ENCODE measurements at places on chromosomes 6 and 20.

- DNase-seq, result no peak
These were observed 239.5 kb downstream of the SLC24A3 start for GRCh38 chr20:19451923-19452295.

DNA sequence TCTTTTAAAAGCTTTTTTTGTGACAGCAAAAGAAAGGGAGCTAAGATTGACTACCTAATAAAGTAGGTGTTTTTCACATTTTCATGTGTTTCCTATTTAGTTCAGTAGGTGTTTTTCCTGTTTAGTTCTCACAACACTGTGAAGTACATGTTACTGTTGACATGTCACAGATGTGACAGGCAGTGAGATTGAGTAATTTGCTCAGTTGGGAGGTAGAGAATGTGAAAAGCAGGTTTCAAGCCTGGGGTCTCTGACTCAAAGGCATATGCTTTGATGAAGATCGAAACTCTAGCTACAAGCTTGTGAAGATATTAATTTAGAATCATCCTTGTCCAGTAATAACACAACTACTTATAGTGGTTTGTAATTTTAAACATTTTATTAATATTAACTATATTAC is 43.1 kb downstream of the SLX4IP start:
- DNase-seq, result no peak

DNA sequence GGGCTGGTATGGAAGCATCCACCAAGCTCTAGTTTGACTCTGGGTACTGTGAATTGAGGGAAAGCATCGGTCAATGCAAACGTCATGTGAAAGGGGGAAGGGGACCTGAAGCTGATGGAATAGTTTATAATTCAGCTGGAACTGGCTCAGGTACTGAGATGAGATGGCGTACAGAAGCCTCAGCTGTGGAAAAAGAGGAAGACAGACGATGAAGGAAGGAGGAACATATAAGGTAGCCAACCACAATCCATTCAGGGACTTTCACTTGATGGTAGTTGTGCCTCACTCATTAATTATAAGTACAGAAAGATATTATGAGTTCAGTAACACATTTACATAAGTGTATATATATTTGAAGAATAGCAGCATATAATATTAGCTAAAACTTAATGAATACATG is 2.7 kb downstream of the CALHM5 start:
- DNase-seq, result no peak

GRCh38 chr6:3349388-3350251 is 90.9 kb downstream of the PSMG4 start:
- no peak for DNase-seq

DNA sequence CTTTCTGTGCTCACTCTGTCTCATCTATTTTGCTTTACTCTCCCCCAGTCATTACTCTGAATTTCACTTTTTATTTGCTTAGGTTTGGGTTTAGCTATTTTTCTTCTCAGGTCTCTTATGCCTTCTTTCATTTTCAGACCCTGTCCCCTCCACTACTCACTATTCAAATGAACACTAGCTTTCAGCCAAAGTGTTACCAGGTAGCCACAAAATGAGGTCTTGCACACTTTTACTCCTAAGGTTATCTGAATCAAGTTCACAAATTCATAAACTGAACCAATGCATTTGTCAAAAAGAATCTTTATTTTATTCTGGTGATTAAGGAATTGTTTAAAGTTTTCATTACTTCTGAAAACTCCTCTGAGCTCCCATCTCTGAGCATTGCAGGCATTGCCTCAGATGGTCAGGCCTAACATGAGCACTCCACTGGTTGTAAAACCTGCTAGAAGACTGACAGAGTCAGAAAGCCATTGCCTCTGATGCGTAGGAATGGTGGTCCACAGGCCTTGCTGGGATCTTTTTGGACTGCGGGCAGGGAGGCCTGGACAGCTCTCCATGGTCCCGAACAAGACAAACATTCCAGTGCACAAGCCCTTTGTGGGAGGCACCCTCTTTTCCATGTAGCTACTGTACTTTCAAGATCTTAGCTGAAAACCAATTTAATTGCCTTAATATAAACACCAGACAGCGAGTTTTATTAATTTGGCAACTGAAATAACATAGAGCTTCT is 48.5 kb downstream of the FYN start:
- no peak for DNase-seq

DNA sequence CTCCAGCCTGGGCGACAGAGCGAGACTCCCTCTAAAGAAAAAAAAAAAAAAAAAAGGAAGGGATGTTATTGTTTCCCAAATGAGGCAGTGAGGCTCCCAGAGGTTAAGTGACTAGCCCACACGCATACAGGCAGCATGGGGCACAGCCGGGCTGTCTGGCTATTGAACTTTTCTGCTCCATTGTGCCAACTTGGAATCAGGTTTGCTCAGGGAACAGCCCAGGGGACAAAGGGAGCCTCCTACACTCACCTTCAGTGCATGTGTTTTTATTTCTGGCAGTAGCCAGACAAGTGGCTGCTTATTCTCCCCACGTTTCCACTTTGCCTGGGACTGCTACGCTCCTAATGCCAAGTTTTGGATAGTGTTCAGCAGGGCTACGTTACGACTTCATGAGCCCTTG is 10.7 kb downstream of the ETV7 start:
- no peak for DNase-seq

GRCh38 chr6:97218912-97219311 is 64.1 kb downstream of the MMS22L start:
- no peak for DNase-seq

- DNase-seq, result no peak
These were observed 38.5 kb downstream of the KIAA0319 start for GRCh38 chr6:24607310-24608105.

GRCh38 chr6:166523782-166524559 is 62.5 kb downstream of the RAMACL start:
- DNase-seq, result no peak

- no peak for DNase-seq
These were observed 96.0 kb upstream of the LOC128125822 start for GRCh38 chr6:63476302-63476701.

- no peak for DNase-seq
These were observed 43.0 kb downstream of the LAMP5 start for GRCh38 chr20:9557411-9557810.

- no peak for DNase-seq
These were observed 428.8 kb upstream of the ARID1B start for GRCh38 chr6:156348424-156348823.

GRCh38 chr6:81741689-81742088 is 10.8 kb downstream of the TENT5A start:
- DNase-seq, result no peak

- DNase-seq, result no peak
These were observed 57.1 kb upstream of the MAP7 start for GRCh38 chr6:136607204-136607931.

GRCh38 chr6:111550953-111551352 is 54.7 kb downstream of the TRAF3IP2 start:
- no peak for DNase-seq

DNA sequence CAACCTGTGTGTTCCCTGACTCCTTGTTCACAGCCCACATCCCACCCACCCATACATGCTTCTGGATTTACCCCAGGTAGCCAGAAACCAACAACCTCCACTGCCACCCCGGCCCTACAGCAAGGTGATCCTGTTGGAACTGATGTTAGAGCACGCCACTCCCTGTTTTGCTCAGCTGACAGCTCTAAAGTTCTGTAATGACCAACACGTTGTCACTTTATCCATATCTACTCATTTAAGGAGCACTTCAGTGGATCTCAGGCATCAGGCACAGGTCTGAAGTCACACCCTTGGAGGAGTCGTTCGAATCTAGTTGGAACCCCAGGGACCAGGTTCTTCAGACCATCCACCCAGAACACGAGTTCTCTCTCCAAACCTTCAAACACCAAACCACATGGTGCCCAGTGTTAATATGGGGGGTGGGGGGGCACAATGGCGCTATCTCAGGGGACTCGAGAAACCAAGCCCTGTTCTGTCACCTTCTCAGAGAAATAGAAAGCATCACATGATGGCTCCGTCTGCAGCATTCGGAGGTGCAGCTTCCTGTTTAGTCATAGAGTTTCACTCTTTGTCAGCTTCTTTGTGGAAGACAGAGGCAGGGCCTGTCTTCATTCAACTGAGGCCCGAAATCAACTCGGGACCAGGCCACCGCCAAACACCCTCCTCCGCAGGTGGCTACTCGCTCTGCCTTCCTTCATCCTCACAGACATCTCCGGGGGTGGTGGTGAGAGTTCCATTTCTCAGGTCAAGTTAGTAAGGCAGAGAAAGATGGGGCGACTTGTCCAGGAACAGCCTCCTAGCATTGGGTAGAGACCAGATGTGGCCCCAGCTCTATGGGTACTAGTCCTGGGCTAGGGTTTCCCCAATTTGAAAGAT is 142.2 kb downstream of the NFATC2 start:
- no peak for DNase-seq

DNA sequence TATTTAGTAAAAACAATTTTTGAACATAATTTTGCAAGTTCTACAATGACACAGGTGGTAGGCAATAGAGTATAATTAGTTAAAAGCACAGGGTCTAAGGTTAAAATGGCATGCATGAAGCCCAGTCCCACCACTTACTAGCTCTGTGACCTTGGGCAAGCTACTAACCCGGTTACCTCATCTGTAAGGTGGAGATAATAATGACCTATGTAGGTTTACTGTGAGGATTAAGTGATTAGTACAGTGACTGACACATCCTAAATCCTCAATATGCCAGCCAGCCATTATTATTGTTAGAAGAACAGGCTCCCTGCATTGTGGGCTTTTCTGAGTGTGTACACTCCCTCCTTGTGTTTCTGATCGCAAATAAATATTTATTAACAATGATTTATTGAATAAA is 26.2 kb downstream of the ATXN1 start:
- no peak for DNase-seq

DNA sequence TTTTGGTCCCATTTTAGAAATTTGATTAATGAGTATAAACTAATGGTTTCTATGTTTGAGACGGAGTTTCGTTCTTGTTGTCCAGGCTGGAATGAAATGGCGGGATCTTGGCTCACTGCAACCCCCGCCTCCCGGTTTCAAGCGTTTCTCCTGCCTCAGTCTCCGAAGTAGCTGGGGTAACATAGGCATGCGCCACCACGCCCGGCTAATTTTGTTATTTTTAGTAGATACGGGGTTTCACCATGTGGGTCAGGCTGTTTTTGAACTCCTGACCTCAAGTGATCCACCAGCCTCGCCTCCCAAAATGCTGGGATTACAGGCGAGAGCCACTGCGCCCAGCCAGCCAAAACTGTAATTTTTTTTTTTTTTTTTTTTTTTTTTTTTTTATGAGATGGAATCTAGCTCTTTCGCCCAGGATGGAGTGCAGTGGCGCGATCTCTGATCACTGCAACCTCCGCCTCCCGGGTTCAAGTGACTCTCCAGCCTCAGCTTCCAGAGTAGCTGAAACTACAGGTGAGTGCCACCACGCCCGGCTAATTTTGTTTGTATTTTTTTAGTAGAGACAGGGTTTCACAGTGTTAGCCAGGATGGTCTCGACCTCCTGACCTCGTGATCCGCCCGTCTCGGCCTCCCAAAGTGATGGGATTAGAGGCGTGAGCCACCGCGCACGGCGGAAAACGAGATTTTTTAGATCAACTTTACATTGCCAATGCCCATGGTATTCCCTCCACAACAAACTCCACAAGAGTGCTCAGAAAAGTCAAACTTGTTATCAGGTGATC is 127.8 kb downstream of the HFE start:
- DNase-seq, result no peak

- no peak for DNase-seq
These were observed 130.6 kb upstream of the THBS2 start for GRCh38 chr6:169384291-169384690.

DNA sequence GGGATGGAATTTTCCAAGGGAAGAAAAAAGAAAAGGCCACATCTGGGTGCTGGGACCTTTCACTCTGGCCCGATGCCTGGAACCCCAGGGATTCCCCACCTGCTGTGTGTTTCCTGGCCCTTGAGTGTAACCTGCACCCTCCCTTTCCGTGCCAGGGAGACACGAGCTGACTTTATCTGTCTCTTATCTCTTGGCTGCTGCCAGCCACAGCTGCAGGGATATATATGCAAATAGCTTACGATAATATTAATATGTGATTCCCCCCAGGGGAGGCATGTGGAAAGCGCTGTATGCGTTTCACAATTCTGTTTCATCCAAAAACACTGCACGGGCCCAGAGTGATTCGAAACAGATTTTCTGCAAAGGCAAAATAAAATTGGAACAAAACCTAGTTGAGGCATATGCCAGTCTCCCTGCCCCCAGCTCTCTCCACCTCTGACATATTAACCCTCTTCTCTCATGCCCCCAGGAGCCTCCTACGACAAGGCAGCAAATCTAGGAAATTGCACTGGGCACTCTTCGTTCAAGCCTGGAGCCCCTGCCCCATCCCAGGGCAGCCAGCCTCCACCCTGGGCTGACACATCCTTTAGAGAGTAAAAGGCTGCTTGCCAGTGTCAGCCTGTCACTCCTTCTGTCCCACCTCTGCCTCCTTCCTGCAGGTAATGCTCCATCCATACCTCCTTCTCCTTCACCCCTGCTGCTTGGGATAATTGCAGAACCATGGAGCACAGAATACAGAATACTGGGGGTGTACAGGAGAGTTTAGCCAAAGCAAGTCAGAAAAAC is 1.3 kb downstream of the RIPOR3 start:
- no peak for DNase-seq

DNA sequence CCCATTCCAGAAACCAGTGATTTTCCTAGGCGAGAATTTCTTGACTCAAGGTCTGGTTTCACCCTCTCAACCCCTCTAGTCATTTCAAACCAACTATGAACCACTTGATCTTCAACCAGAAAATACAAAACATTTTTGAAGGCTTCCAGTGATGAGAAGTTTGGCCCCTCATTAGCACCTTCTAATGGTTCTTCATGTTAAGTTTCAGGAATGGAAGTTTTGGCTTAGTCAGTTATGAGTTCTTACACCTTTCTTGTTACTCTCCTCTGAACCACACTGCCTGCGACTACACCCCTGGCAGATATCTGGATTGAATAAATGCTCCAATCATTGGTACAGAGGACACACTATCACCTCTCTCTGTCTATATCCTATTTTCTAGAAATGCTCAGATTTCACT is 67.2 kb downstream of the GJA10 start:
- DNase-seq, result no peak

- no peak for DNase-seq
These were observed 240.8 kb upstream of the QKI start for GRCh38 chr6:163173741-163174140.

DNA sequence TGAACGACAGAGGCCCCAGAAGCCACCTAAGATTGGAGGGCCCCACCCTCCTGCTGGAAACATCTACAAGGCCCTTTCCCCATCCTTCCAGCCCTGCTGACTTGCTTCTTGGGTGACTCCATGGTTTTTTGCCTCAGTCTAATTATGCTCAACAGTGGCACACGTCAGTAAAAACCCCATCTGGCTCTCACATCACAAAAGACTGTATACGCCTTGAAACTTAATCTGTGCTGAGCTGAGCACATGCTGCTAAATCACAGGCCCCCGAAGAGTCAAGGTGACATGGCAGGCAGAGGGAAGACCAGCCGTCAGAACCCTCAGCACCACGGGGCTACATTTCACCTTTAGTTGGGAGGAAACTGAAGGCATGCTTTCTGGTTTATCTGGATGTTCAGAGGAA is 323.1 kb downstream of the CDH26 start:
- no peak for DNase-seq

DNA sequence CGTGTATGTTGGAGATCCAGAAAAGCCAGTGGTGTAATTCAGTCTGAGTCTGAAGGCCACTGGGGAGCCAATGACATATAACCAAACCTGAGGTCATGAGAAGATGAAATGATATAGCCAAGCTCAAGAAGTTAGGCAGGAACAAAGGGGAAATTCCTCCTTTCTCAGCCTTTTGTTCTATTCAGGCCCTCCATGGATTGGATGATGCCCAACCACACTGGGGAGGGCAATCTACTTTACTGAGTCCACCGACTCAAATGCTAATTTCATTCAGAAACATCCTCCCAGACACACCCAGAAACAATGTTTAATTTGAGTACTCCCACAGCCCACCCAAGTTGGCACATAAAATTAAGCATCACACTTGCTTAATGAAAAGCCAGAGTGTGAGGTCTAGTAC is 183.6 kb downstream of the GJA1 start:
- no peak for DNase-seq

Data from AG04449 (cell line).